ENCODE measurements at places on chromosomes 2 and 18. TPM values are rescaled to one million over a fixed set of nuclear protein-coding genes. Genes with fewer than 3 reads are reported as not detected.
A peak's percentile ranks its signal among the peaks of the same experiment; 100 is the strongest.

- H3K27ac ChIP-seq, result no peak overlapping the region
- no peak overlapping the region for H3K4me3 ChIP-seq
- H3K27me3 ChIP-seq, result peaks cover 12% of the 10 kb centered on the region
- H3K4me1 ChIP-seq, result no peaks in the 10 kb centered on the region
- H3K36me3 ChIP-seq, result no peaks in the 10 kb centered on the region
- no peak for DNase-seq
Measured at GRCh38 chr2:37886745-37887144, 38.3 kb upstream of the RMDN2 start.

- H3K4me1 ChIP-seq, result no peaks in the 10 kb centered on the region
- DNase-seq, result no peak
- no peaks in the 10 kb centered on the region for H3K36me3 ChIP-seq
- H3K27me3 ChIP-seq, result 0 out of 3 replicates have a peak, but pooled peaks cover 2% of the 10 kb centered on the region
- H3K27ac ChIP-seq, result no peak overlapping the region
- H3K4me3 ChIP-seq, result no peak overlapping the region
Measured at GRCh38 chr18:59061914-59062642, 77.6 kb upstream of the SEC11C start.

DNA sequence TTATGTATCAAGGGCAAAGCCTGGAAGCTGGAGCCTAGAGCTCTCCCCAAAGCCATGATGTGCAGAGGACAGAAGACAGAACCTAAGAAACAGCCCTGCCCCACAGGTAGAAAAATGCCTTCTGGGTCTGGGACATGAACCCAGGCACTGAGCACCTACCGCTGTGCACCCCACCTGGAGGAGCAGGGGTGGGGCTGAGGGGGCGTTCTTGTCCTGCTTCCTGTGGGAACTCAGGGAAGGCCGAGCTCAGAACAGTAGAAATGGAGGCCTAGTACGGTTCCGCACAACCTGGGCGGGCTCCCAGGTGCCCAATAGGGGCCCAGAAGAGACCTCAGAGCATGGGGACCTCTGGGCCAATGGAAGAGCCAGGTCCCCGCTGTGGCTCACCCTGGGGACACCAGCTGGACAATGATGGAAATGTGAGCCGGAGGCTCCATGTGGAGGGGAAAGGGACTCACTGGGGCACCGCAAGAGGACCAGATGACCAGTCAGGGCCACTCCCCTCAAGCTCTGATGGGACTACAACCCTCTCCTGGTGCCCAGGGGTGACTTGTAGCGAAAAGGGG is 3.2 kb downstream of the CRACDL start:
- peak; percentile 5 for DNase-seq
- H3K27ac ChIP-seq, result no peak overlapping the region
- no peaks in the 10 kb centered on the region for H3K36me3 ChIP-seq
- H3K4me3 ChIP-seq, result no peak overlapping the region
- H3K4me1 ChIP-seq, result no peaks in the 10 kb centered on the region

- no peak for DNase-seq
- no peak overlapping the region for H3K4me3 ChIP-seq
- no peaks in the 10 kb centered on the region for H3K27me3 ChIP-seq
- no peaks in the 10 kb centered on the region for H3K36me3 ChIP-seq
- H3K4me1 ChIP-seq, result no peaks in the 10 kb centered on the region
Measured at GRCh38 chr18:50451100-50451842, 76.4 kb downstream of the SKA1 start.

DNA sequence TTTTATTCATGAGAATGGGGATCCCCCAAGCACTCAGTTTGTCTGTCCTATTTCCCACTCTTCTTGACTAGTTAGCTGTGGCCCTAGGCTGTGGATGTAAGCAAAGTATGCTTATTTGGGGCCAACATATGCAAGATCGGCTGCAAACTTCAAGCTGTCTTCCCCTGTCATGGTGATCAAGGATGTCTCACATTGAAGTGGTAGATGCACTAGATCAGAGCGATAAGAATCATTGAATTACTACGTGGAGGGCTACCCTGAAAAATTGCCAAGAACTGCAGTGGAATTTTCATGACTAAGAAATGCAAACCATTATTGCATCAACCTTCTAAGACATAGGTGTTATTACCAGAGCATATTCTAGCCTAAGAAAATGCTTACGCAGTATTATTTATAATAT is 527.4 kb downstream of the RNF144A start:
- no peaks in the 10 kb centered on the region for H3K4me1 ChIP-seq
- H3K4me3 ChIP-seq, result no peak overlapping the region
- no peak overlapping the region for H3K27ac ChIP-seq
- H3K36me3 ChIP-seq, result no peaks in the 10 kb centered on the region
- no peak for DNase-seq

- no peaks in the 10 kb centered on the region for H3K36me3 ChIP-seq
- DNase-seq, result no peak
- H3K27me3 ChIP-seq, result peaks cover 15% of the 10 kb centered on the region
- H3K27ac ChIP-seq, result no peak overlapping the region
Measured at GRCh38 chr2:98882971-98883779, 52.9 kb downstream of the CRACDL start.

DNA sequence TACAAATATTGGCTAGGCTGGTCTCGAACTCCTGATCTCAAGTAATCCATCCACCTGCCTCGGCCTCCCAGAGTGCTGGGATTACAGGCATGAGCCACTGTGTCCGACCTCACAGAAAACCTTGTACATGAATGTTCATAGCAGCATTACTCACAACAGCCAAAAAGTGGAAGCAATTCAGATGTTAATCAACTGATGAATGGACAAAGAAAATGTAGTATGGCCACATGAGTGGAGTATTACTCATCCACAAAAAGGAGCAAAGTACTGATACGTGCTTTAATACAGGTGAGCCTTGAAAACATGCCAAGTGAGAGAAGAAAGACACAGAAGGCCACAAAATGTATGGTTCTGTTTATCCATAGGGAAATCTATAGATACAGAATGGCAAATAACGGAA is 20.6 kb downstream of the CEP192 start:
- H3K4me3 ChIP-seq, result no peak overlapping the region
- H3K27me3 ChIP-seq, result no peaks in the 10 kb centered on the region
- no peak for DNase-seq
- no peaks in the 10 kb centered on the region for H3K4me1 ChIP-seq
- H3K36me3 ChIP-seq, result peaks cover 95% of the 10 kb centered on the region

DNA sequence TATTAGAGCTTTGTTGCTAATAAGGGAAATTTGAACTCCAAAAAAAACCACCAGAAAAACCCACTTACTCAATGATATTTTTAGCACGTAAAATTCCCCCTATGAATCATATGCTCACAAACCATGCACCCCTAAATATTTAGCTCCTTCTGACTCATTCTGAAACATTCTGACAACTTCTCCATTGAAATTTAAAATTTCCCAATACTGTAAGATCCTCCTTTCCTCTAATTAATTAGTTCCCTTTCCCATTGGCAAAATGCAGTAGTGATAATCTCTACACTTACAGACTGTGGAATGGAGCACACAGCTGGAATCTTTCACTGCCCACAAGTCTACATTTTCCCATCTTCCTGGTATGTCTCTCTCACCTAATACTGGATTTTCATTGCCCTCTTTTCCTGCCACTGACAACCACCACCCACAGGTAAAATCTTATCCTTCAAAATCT is 215.8 kb upstream of the ACVR2A start:
- H3K4me1 ChIP-seq, result no peaks in the 10 kb centered on the region
- no peak for DNase-seq
- H3K27ac ChIP-seq, result no peak overlapping the region

GRCh38 chr2:223314811-223315210 is 262.8 kb downstream of the KCNE4 start:
- H3K4me3 ChIP-seq, result no peak overlapping the region
- no peaks in the 10 kb centered on the region for H3K4me1 ChIP-seq
- no peak overlapping the region for H3K27ac ChIP-seq
- no peaks in the 10 kb centered on the region for H3K36me3 ChIP-seq

DNA sequence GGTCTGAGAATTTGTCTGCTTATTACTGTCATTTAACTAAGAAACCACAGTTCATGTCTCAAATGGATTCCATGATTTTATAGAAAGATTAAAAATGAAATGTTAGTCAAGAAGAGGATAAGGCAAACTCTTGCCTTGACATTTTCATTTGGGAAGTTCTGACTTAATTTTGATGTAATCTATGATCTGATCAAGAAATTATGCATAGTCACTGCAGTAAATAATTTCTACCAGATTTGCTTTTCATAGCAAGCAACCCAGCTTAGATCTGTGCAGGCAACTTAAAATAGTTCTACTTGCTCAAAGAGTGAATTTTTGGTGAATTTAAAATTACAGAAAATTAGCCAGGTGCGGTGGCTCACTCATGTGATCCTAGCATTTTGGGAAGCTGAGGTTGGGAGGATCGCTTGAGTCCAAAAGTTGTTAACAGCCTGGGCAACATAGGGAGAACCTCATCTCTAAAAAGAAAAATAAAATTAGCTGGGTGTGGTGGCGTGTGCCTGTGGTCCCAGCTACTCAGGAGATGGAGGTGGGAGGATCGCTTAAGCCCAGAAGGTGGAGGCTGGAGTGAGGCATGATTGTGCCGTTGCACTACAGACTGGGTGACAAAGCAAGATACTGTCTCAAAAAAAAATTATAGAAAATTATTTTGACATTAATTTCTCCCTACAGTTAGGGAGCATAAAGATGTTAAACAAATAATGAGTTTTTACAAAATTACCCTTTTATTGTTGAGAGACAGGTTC is 158.7 kb upstream of the MYO3B start:
- DNase-seq, result no peak
- peaks cover 47% of the 10 kb centered on the region for H3K4me1 ChIP-seq
- H3K27me3 ChIP-seq, result no peaks in the 10 kb centered on the region
- H3K27ac ChIP-seq, result no peak overlapping the region
- peaks cover 16% of the 10 kb centered on the region for H3K36me3 ChIP-seq
- H3K4me3 ChIP-seq, result no peak overlapping the region

DNA sequence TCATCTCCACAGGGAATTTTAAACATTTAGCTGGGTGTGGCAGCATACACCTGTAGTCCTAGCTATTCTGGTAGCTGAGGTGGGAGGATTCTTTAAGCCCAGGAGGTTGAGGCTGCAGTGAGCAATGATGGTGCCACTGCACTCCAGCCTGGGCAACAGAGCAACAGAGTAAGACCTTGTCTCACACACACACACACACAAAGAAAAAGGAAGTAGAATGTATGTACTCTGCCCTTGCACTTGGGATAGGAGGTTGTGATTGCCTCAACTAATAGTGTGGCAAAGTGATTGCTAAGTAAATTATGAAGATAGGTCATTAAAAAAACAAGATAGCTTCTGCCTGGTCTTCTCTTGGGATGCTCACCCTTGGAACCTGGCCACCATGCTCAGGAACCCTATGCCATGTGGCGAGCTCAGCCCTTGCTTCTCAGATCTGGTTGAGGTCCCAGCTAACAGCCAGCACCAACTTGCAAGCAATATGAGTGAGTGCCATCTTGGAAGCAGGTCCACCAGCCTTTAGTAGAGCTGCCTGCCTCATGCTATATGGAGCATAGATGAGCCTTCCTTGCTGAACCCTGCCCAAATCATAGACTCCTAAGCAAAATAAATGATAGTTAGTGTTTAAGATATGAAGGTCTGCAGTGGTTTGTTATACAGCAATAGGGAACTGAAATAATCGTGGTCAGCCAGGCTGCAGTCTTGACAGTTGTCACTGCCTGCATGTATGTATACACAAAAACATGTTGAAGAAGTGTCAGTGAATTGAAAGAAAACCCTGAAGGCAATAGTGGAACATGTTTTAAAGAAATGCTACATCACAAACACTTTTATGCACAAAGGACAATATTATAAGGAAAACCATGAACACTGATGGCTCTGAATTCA is 30.1 kb upstream of the PNO1 start:
- no peak overlapping the region for H3K27ac ChIP-seq
- no peak for DNase-seq
- H3K4me3 ChIP-seq, result no peak overlapping the region
- H3K27me3 ChIP-seq, result no peaks in the 10 kb centered on the region
- no peaks in the 10 kb centered on the region for H3K36me3 ChIP-seq

GRCh38 chr2:136347981-136348380 is 230.0 kb upstream of the CXCR4 start:
- no peak for DNase-seq
- no peaks in the 10 kb centered on the region for H3K4me1 ChIP-seq
- no peak overlapping the region for H3K27ac ChIP-seq
- H3K4me3 ChIP-seq, result no peak overlapping the region
- no peaks in the 10 kb centered on the region for H3K27me3 ChIP-seq
- H3K36me3 ChIP-seq, result no peaks in the 10 kb centered on the region

DNA sequence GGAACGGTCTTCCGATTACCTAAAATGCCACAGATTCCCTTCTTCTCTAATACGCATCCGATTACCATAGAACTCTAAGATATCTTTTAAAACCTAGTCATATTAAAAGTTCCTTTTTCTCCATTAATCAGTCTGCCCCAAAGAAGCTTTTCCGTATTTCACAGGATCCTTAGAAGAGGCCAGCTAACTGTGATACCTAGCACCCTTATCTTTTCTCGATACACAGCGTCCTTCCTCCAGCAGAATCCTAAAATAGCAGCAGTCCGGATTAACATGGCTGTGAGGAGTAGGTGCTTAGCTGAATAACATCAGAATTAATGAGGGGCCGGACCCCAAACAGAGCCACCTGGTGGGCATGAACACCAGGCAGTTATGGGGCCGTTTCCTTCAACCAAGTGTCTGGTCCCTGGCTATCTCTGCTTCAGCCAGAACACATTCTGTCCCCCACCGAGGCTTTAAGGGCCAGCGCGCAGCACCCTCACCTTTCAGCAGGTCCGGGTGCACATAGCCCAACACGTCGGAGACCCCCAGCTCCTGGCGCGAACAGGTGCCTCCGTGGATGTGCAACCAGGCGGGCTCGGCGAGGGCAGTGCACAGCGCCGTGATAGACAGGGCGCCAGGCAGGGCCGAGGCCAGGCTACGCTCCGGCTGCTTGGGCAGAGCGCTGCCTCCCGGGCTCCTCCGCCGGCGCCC is 995 bp downstream of the TMEM127 start:
- H3K27ac ChIP-seq, result peak overlapping the region; percentile 78
- peak; percentile 47 for DNase-seq
- H3K27me3 ChIP-seq, result no peaks in the 10 kb centered on the region
- peaks cover 53% of the 10 kb centered on the region for H3K36me3 ChIP-seq

DNA sequence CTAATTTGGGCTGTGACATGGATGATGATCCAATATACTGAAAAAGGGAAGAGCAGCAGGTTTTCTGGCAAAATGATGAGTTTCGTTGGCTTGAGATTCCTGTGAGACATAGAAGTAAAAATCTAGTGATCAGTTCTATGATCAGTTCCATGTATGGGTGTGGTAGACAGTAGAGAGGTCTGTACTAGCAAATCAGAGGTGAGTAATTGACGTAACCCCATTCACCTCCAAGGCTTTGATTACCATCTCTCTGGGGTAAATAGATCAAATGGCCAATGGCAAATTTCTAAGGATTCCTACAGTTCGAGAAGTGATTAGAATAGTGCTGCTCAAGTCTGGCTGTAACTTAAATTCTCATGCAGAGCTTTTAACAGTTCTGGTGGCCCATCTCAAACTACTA is 6.4 kb downstream of the ITGA4 start:
- H3K27me3 ChIP-seq, result no peaks in the 10 kb centered on the region
- H3K36me3 ChIP-seq, result no peaks in the 10 kb centered on the region
- DNase-seq, result no peak
- no peaks in the 10 kb centered on the region for H3K4me1 ChIP-seq

GRCh38 chr2:36594849-36595248 is 3.1 kb downstream of the FEZ2 start:
- H3K4me1 ChIP-seq, result peaks cover 10% of the 10 kb centered on the region
- no peaks in the 10 kb centered on the region for H3K27me3 ChIP-seq
- no peak overlapping the region for H3K27ac ChIP-seq
- no peak overlapping the region for H3K4me3 ChIP-seq
- H3K36me3 ChIP-seq, result peaks cover 15% of the 10 kb centered on the region
- no peak for DNase-seq

Gene PKP4
- 86.9 TPM for total RNA-seq

Gene GPR75
- 2.3 TPM for total RNA-seq

Gene POTEF
- total RNA-seq, result 2.2 TPM

Gene CYRIA
- total RNA-seq, result 2.8 TPM

Gene ZBTB14
- total RNA-seq, result 8.5 TPM

Gene EFHD1
- total RNA-seq, result 5.2 TPM

Gene CACNB4
- total RNA-seq, result 0.16 TPM

Gene FEZ2
- total RNA-seq, result 20.1 TPM

Gene PLEKHH2
- total RNA-seq, result 2.1 TPM

Gene SLC30A3
- 2.2 TPM for total RNA-seq

Gene LYPD6
- total RNA-seq, result not detected

Data from K562 (cell line).